WERI-Rb-1 (cell line): ENCODE measurements at places on chromosomes 16 and 17.
A peak's percentile ranks its signal among the peaks of the same experiment; 100 is the strongest.

GRCh38 chr16:71584543-71585317 lies 7.8 kb upstream of the TAT start:
- no peak for DNase-seq

DNA sequence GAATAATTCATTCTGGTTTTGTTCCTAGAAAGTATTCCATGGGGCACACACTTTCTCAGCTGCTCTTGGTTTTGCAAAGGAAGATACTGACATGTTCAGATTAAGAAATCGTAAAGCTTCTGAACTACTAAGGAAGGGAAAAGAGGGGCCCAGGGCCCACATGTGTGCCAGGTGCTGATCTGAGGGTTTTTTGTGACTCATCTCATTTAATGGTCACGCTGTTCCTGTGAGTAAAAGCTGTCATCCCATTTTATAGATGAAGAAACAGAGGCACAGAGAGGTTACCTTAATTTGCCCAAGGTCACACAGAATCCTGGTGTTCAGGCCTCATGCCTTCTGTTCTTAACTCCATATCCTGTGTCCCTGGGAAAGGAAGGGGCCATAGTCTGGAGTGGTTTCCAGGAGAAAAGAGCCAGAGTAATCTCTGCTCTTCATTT lies 113.2 kb downstream of the MSI2 start:
- DNase-seq: no peak

GRCh38 chr16:8660841-8661301 lies 13.5 kb upstream of the ABAT start:
- peak; percentile 69 for DNase-seq

- DNase-seq: no peak
Observed at GRCh38 chr16:88310796-88311605, 71.8 kb upstream of the ZNF469 start.

DNA sequence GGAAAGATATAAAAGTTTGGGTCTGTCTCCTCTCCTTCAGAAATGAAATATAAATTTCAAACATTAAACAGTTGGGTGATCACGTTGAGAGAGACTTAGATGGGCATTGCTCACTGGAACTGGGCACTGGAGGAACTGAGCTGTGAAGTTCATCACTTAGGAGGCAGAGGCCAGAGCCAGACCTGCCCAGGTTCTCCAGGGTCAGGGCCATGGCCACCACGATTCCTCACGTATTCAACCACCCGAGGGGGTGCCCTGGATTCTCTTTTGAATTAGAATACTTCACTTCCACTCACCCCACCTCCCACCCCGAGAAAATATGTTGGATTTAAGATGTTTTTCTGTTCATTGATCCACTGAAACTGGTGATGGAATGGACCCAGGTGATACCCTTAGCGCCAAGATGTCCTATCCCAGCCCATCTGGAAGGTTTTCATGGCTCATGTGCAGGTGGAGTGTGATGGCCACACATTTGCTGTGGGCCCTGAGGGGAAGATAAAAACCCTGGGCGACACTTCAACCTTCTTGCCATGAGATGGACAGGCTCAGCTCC lies 6.1 kb downstream of the PRR29 start:
- DNase-seq: no peak

- no peak for DNase-seq
Observed at GRCh38 chr17:78534492-78535272, 42.5 kb downstream of the DNAH17 start.

DNA sequence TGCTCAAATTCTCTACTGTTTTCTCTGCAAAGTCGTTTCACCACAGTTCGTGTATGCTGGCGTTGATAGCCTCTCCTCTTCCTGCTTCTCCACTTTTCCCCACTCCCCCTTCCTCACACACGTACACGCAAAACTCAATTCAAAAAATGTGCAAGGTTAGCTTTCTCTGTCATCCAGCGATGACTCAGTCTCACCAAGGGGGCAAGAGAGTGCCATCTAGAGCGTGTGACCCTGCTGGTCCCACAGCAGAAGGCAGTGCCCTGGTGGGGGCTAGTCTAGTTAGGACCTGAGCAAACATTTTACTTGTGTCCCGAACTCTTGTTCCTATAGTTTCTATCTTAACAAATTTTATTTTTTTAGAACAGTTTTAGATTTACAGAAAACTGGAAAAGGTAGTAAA lies 121.2 kb upstream of the CHMP6 start:
- no peak for DNase-seq

DNA sequence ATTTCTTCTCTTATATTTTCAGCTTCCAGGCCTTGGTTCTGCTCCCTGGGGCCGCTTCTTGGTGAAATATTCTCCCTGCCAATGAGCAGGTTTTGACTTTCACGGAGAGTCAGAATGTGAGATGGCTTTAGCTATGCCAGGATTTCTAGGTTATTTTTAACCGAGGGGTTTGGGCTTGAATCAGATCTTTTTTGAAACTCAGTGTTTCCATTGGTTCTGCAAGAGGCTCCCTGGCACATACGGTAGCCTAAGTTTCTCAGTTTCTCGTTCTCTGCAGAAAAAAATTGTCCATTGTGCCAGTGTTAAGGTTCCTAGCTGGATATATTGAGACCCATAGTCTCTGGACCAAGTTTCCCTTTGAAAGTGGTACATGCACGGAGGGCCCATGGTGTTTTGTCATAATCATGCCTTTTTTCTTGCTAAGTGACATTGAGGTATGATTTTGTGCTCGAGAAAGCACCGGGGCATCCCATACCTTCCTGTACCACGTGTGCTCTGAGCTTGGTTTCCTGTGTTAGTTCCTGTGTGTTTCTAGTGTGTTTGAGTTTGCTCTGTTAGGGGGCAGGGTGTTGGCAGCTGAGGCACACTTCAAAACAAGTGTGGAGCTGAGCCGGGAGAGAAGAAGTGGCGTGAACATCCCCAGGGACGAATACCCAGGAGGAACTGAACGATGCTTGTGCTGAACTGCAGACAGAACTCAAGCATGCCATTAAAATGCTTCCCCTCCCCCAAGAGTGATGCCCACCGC lies 127.2 kb downstream of the HS3ST3B1 start:
- DNase-seq: no peak

DNA sequence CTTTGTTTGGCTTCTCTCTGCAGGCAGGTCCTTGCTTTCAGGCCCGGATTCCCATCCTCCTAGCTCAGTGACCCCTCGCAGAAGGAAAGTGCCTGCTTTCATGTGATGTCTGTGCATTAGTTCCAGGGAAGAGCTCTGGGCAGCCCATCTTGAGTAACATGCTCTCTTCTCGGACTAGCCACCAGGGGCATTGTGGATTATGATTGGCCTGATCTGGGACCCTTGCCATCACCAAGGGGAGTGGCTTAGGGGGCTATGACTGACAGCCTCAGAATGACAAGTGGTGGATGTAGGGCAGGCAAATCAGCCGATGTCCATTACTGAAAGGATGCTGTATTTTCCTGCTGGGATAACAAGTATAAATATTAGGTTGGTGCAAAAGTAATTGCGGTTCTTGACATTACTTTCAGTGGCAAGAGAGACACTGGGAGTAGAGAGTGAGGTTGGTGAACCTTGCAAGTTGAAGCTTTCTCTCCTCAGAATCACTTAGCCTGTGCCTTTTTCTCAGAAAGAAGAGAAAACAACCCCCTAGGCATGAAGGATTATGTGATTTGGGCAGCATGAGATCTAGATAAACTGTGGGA lies 71.5 kb upstream of the MPHOSPH6 start:
- DNase-seq: no peak

DNA sequence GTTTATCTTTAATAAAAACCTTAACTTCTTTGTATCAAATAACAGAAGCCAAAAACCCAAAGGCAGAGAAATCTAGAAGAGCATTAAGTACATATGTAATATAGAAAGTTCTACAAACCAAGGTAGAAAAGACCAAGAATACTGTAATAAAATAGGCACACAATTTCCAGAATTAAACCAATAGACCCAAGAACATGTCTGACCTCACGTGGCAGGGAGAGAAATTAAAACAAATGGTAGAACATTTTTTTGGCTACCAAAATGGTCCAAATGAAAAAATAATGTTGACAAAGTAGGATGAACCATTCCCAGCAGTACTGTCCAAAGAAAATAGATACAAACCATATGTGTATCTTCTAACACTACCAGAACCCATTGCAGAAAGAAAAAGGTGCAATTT lies 183.5 kb downstream of the CPPED1 start:
- no peak for DNase-seq

- DNase-seq: no peak
Observed at GRCh38 chr17:6350806-6351205, 84.1 kb downstream of the AIPL1 start.

DNA sequence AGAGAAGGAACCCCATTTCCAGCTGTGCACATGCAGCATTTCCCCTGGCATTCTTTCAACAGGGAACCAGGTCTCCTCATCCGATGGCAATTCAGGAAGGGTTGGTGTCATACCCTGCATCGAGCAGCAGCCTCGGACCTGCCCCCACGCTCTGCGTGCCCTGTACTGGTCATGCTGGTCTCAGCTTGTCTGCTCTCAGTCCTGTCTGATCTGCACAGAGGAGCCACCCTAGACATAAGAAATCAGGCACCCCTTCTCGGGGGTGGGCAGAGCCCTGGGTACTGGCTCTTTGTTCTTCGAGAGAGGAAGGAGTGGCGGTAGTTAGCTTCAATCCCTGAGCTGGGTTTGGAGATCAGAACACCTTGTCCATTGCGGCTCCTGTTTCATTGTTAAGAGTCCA lies 162.0 kb upstream of the RPH3AL start:
- no peak for DNase-seq

- DNase-seq: no peak
Observed at GRCh38 chr16:1832838-1833454, 5.9 kb downstream of the FAHD1 start.

DNA sequence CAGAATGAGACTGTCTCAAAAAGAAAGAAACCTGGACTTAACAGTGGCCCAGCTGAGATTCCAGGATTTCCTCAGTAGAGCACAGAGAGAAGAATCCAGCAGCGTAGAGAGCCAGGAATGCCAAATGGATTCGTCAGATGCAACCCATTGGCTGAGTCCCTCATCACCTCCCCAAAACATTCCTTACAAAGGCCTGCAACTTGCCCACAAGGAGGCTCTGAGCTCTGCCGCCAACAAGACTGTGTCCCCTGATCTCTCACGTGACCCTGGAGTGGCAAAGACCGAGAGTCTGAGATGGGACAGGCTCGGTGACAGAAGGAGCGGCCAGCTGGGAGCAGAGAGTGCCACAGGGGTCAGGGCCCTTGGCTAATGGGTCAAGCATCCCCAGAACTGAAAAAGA lies 6.9 kb upstream of the CHMP6 start:
- no peak for DNase-seq

DNA sequence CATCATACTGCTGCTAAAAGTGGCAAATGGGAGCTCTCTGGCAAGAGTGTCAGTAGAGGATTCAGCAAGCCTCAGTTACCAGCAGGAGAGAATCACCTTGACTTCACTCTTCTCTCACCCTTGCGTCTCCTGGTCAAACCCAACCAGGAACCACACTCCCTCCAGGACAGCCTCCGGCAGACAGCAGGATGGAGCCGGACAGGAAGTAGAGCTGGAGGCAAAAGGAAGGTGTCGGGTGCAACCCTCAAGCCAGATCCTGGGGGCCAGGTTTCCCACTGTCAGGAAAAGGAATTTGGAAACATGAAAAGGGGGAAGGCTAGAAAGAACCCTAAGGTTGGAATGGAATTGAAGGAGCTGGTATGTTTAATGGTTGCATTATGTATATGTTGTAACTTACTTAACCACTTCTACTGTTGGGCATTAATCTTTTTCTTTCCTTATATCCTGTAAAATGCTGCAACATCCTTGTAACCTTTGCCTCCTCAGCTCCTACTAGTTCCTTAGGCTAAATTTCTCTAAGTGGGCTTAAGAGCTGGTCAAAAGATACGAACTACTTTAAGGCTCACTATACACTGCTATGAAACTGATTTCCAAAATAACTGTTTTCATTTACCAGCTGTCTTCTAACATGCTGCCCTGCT lies 40.3 kb downstream of the CYTH1 start:
- no peak for DNase-seq

DNA sequence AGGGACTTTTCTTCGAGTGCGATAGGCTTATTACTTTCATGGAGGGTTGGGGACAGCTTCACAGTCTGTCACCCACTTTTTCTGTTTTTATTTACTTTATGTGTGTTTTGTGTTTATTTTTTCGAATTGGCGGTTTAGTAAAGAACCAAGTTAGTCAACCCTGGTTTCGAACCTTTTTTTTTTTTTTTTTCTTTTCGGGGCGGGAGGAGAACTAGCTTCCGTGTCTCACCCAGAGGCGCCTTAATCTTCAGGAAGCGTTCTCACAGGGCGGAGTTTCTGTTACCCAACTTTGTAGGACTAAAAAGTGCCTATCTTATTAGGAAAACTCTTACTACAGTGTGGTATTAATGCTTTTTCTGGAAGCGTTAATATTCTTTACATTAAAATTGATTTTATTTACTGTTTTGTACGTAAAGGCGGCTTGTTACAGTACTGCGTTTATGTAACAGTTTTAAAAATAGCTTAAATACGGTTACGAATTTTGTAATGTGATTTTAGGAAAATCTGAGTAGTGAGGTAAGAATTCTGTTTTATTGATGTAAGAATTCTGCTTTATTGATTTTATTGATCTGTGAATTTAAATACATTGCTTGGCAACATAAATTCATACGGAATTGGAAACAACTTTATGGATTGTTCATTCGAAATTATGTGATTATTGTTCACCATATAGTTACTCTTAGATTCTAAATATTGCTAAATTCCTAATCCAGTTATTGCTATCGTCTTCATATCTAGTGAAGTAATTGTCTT lies 885 bp downstream of the ZNF207 start:
- DNase-seq: peak; percentile 15

GRCh38 chr17:65388911-65389310 lies 172.5 kb downstream of the AXIN2 start:
- no peak for DNase-seq

DNA sequence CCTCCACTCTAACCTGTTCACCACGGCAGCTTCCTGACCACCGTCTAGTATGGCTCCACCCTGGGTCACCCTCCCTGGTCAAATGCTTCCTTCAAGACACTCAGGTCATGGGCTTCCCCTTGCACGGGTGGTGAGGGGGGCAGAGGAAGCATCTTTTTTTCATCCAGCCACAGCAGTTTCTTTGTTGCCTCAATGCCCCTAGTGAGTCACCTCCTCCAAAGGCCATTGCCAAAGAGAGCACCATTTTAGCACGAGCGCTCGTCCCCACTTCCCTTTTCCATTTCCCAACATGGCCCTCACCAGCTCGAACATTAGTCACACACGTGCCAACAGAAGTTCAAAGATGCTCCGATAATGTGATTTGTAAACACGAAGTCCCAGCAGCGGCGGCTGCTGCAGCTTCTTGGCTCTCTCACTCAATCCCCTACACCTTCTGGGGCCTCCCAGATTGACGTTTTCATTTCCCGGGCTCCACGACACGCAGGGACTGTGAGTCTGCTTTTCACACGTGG lies 134.6 kb downstream of the GAS7 start:
- no peak for DNase-seq

- no peak for DNase-seq
Observed at GRCh38 chr17:11953924-11954323, 43.4 kb downstream of the ZNF18 start.

DNA sequence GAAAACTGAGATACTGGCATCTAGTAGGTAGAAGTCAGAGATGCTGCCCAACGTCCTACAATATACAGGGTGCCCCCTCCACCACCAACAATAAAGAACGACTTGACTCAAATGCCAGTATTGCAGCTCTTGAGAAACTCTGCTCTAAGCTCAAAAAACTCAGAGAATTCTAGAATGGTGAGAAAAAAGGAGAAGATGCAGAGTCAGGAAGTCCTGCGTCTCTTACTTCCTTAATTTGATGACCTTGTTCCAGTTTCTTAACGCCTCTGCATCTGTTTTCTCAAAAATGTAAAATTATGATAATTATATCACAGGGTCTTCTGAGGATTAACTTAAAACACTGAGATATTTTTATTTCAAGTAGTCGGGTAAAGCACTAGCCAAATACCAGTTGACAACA lies 1.7 kb upstream of the HSBP1 start:
- DNase-seq: no peak

GRCh38 chr17:50066995-50067394 lies 11.1 kb downstream of the ITGA3 start:
- DNase-seq: no peak
